H7 (cell line): ENCODE measurements at places on chromosomes 2 and 18.

DNA sequence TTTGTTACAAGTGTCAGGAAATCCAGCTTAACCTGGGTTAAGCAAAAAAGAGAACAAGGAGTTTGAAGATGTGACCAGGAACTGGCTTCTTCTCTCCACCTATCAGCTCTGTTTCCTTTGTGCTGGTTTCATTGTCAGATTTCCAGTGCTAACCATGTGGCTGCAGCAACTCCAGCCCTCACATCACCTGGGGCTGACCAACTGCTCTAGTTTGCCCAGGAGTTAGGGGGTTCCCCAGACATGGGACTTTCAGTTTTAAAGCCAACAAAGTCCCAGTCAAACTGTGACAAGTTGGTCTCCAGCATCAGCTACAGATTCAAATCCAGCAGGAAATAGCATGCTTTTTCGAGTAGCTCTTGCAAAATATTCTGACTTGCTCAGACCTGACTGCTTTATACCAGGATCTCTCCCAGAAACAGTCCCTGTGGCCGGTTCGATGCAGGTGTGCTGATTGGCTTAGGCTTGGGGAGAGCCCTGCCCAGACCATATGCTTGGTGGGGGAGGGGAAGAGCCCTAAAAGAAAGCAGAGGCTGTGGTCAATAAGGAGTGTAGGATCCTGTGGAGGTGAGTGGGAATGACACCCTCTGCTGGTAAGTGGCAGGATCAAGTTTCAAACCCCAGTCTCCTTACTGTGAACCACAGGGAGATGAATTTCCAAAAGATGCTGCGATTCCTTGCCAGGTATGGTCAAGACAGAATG, 49.5 kb downstream of the KCNE4 start:
- DNase-seq = peak; percentile 67

DNA sequence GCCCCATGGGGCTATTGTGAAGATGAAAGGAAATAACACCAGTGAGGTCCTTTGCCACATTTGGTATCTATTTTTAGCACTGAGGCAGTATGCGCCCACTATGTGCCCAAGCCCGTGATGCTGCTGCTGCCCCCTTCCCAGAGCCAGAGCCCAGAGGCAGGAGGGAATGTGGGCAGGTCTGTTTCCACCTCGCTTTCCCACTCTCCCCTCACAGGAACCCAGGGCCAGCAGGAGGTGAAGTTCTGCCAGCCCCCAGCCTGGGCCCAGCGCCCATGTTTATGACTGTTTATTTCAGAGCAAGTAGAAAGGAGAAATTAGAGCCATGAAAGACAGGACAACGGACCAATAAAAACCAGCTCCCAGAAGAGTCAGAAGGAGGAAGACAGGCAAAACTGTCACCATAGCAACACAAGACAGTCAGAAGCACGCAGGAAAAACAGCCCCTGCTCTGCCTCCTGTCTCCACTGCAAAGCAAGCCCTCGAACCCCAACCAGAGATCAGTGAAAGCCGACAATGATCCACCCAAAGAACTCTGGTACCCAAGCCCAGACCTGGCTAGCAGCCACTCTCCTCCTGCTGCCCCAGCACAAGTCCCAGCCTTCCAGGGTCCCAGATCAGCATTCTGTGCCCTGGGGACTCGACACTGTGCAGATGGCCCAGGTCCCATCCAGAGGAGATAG, 1.4 kb downstream of the CYRIA start:
- DNase-seq = peak; percentile 38

- no peak for DNase-seq
Measured at GRCh38 chr2:37203708-37204107, 7.4 kb downstream of the CEBPZOS start.

GRCh38 chr2:47218066-47218581, 63.0 kb upstream of the STPG4 start:
- DNase-seq = peak; percentile 34

GRCh38 chr2:222859786-222860612, 837 bp upstream of the ACSL3 start:
- peak; percentile 32 for DNase-seq

- no peak for DNase-seq
Measured at GRCh38 chr18:34880882-34881834, 160.1 kb upstream of the MAPRE2 start.

DNA sequence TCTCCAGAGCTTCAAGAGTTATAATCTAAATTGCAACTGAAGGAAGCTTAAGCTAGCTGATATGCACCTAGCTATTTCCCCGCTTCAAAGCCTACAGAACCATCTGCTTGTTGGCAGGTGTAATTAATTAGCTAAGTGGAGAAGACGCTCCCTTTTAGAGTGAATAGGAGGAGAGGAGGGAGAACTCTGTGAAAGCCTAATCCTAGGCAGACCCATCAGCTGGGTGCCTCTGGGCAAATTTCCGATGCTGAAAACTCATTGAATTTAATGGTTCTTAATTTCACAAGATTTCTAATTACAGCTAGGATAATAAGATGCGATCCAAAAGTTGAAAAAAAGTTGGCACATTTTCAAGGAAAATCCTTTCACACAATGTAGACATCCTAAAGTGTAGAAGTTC, 735.9 kb downstream of the ERBB4 start:
- no peak for DNase-seq

- no peak for DNase-seq
Measured at GRCh38 chr2:162992828-162993227, 154.3 kb upstream of the KCNH7 start.

DNA sequence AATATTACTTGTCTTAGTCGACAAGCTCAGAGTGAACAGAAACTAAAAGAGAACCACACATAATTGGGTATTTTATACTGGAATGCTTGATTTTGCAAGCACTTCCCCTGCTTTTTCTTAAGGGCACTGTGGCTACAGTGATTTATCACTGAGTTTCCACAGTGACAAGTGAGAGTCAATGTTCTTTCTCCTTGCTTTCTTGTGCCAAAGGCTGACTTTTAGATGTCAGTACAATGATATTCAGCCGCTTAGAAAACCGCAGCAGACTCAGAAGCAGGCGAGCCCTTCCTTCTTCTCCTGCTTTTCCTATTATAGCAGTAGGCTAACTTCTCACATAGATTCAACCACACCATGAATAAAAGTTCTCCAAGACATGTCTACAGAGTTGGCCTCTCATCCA, 1603.6 kb upstream of the NXPH2 start:
- DNase-seq = no peak

DNA sequence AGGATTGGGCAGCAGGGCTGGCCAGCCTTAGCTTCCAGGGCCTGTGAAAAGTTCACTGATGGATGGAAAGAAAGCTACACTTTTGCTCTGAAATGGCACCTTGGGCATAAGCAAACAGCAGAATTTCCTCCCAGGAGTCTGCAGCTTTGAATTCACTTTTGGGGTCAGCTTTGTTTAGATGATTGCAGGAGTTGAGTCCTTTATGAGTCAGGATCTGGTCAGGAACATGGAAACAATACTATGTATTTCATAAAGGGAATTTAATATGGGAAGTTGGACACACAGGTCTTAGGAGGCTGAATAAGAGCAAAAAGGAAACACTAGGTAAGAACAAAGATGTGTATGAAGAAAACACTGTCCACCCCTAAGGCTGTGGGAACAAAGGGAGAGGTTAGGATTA, 345.3 kb downstream of the TSN start:
- DNase-seq = no peak

DNA sequence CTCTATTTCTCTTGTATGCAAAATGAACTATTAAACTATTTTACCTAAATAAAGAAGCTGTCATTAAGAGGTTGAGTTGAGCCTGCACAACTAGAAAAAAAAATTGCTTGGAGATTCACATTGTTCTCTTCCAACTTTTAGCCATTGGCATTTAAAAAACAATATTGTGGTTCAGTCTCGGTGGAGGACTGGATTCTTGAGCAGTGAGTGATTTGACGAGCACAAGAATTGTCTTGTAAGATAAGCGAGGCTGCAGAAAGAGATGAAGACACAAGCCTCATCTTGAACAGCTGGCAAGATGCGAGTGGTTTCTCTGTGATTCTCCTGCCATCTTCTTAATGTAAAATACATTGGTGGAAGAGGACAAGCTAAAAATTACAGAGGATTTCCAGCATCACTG, 67.0 kb downstream of the GALR1 start:
- DNase-seq = no peak

- DNase-seq = no peak
Measured at GRCh38 chr2:136531731-136532130, 233.6 kb upstream of the THSD7B start.

DNA sequence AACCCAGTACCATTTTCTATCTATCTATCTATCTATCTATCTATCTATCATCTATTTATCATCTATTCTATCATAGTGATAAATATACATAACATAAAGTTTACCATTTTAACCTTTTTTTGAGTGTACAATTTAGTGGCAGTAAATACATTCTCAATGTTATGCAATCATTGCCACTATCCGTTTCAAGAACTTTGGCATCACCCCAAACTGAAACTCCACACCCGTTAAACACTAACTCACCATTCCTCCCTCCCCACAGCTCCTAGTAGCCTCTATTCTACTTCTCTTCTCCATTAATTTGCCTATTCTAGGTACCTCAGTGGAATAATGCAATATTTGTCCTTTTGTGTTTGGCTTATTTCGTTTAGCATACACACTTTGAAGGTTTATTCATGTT, 82.5 kb upstream of the KCNE4 start:
- DNase-seq = no peak

DNA sequence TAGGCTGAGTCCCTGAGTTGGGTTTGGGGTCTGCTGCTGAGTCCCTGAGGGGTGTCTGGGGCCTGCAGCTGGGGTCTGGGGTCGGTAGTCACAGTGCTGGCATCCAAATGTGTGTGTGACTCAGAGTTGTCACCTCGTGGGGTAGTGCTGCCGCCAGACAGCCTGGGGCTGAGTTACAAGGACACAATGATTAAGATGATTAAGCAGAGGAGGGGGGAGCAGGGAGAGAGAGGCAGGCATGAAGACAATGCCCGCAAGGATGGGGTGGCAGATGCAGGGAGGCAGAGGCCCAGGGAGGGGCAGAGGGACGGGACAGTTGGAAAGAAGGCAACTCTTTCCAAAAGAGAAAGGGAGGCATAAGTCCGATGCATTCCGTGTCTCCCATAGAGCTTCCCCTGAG, 120.2 kb downstream of the CELF4 start:
- no peak for DNase-seq

GRCh38 chr2:191878548-191879279, 31.8 kb upstream of the CAVIN2 start:
- DNase-seq = no peak

GRCh38 chr18:58552057-58552461, 76.8 kb downstream of the ALPK2 start:
- DNase-seq = no peak

GRCh38 chr2:204914708-204915107, 369.4 kb downstream of the PARD3B start:
- no peak for DNase-seq

DNA sequence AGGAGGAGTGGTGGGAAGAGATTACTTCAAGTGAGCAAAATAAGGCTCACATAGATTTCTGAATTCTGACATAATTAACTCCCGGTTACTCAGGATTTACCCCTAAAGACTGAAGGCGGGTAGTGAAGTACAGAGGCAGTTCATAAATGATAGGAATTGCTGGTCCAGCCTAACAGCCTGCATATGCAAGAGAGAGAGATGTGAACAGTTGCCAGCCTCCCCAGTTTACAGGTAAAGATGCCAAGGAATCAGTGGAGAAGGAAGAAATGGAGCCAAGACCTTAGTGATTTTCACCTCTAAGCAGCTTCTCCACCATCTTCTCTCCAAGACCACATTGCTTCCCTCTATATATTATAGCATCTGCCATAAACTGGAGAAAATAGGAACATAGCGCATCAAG, 91.8 kb upstream of the THUMPD2 start:
- no peak for DNase-seq

- no peak for DNase-seq
Measured at GRCh38 chr18:5285326-5285725, 10.2 kb downstream of the ZBTB14 start.
